ENCODE measurements at places on chromosomes 4 and X. TPM values are rescaled to one million over a fixed set of nuclear protein-coding genes. Genes with fewer than 3 reads are reported as not detected.

The RBMXL3 gene
- total RNA-seq = not detected

The CLDN24 gene
- total RNA-seq = not detected

The SLIT2 gene
- total RNA-seq = 36.7 TPM

The CFAP99 gene
- total RNA-seq = 0.69 TPM

The TMEM156 gene
- 0.46 TPM for total RNA-seq

The CNKSR2 gene
- 54.7 TPM for total RNA-seq

The REELD1 gene
- not detected for total RNA-seq

The FDCSP gene
- total RNA-seq = not detected

The TLR1 gene
- 8.3 TPM for total RNA-seq

The MID1 gene
- 11.5 TPM for total RNA-seq

The ADGRL3 gene
- 257 TPM for total RNA-seq

The PNMA6F gene
- 6.9 TPM for total RNA-seq
